Right lung (tissue), 10 donors: ENCODE measurements at places on chromosomes 5 and 9. TPM values are rescaled to one million over a fixed set of nuclear protein-coding genes. Genes with fewer than 3 reads are reported as not detected.
A peak's percentile ranks its signal among the peaks of the same experiment; 100 is the strongest.

NMUR2 gene
- 0.26 TPM for polyA plus RNA-seq

- no peak for DNase-seq
These were observed 8.3 kb upstream of the SPATA31C1 start for GRCh38 chr9:87909310-87910041.

GRCh38 chr9:129465834-129466535 lies 154.9 kb downstream of the C9orf50 start:
- DNase-seq: no peak

GRCh38 chr9:109012009-109012875 lies 1.1 kb downstream of the CTNNAL1 start:
- peak; percentile 51 for DNase-seq

DNA sequence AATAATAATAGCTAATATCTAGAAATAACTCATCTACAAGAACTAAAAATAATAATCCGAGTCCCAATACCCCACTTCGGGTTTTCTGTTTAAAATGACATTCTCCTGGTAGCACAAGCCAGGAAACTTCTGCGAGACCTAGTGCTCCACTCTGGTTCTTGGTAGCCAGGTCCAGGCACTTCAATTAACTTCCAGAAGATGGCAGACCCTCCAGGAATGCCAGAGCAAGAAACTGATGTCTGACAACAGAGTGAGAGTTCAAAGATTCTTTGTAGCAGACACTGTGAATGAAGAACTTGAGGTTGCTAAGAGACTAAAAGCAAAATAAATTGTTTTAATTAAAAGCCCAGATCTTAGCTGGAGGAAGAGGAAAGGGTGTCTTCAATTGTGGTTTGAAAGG lies 1963.3 kb upstream of the CDH9 start:
- no peak for DNase-seq

RNF183 gene
- 0.63 TPM for polyA plus RNA-seq

DNA sequence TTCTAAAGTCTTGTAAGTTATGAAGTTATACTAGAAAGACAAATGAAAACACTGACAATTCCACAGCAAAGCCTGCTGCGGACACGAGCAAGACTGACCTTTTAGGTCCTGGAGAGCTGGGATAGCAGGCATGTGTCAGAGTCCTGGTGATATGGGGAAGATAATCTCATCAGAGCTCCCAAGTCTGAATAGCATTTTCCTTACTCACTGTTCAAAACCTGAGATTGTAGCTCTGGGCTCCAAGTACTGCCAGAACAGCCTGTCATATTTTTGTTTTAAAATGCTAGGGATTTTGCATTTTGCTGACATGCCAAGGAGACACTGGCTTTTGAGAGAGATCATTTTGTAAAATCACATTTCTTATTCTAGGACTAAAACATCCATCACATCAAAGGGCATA lies 90.1 kb downstream of the DRD1 start:
- no peak for DNase-seq

GRCh38 chr5:79171635-79172245 lies 60.1 kb downstream of the BHMT start:
- DNase-seq: no peak

FOXD4 gene
- not detected for polyA plus RNA-seq

DNA sequence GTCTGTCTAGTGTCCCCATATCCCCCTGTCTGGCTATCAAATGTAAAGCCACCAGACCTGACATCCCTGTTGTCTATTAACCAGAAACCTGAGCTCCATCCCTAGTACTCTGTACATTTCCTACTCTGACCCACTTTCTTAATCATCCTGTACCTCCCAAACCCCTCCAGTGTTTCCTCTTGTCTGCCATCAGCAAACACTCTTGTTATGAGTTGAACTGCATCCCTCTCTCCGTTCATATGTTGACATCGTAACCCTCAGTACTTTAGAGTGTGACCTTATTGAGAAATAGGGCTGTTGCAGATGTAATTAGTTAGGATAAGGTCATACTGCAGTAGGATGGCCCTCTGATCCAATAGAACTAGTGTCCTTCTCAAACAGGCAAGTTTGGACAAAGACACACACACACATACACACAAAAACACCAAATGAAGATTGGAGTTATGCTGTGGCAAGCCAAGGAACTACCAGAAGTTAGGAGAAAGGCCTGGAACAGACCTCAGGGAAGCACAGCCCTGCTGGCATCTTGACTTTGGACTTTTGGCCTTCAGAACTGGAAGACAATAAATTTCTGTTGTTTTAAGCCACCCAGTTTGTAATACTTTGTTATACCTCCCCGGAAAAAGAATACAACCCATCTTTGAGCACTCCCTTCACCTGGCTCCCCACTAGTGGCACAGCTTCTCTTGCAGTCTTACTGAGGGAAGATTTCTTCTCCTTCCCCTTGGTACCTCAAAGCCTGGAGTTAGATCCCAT lies 180.0 kb upstream of the PTGER4 start:
- DNase-seq: no peak

GRCh38 chr5:37667846-37668245 lies 172.0 kb downstream of the GDNF start:
- DNase-seq: no peak

MYORG gene
- 3.0 TPM for polyA plus RNA-seq

DNA sequence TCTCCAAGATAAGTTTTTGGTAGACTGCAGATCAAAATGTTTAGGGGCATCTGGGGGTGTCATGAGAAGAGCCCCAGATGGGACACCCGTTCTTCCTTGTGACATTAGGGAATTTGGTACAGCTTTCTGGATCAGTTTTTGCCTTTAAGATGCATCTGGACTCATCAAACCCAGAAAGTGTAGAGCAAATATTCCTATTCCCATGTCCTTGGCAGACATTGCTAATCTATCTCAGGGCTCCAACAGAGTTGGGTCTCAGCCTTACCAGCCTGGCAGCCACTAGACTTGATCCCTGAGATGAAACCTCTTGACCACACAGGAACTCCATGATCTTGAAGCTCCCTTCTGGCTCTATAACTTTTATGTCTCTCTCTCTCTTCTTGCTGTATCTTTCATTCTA lies 35.6 kb downstream of the ERGIC1 start:
- no peak for DNase-seq

WDR38 gene
- 0.85 TPM for polyA plus RNA-seq

GCNT4 gene
- 1.6 TPM for polyA plus RNA-seq

GRCh38 chr5:97164846-97165245 lies 18.2 kb downstream of the RIOK2 start:
- no peak for DNase-seq

TXN gene
- 167 TPM for polyA plus RNA-seq

- DNase-seq: no peak
These were observed 17.0 kb upstream of the ISOC1 start for GRCh38 chr5:129077433-129078075.

PCSK5 gene
- polyA plus RNA-seq: 13.3 TPM

CCDC183 gene
- 9.5 TPM for polyA plus RNA-seq

- no peak for DNase-seq
These were observed 30.0 kb upstream of the FOXI1 start for GRCh38 chr5:170075696-170076095.

DNA sequence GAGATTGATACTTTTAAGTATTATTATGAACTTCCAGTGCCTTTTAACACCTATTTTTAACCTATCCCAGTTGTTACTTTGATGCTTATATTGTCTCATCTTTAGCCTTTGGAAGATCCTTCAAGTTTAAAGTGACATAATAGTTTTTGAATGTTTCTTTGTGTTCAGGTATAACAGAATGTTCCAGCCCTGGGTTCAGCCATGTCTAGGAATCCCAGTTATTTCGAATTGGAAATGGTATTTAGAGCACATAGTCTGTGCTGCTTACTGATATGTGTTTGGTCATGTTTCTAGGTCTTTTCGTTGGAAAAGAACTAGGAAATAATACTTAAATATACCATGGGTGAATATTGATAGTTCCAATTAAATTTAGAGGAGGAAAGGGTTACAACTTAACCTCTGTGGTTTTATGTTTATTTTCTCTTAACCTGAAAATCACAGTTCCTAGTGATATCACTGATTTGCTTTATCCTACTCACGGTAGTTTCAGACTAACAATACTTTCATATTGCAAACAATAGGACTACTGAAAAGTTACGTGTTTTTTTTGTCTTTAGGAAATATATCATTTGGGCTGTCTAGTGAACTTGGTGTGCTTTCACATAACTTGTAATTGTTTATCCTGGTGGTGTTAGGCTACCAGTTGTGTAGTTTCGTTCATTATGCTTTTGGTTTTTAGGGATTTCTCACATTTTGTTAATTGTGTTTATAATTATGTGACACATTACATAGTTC lies 37.8 kb downstream of the UHRF2 start:
- DNase-seq: no peak

DNA sequence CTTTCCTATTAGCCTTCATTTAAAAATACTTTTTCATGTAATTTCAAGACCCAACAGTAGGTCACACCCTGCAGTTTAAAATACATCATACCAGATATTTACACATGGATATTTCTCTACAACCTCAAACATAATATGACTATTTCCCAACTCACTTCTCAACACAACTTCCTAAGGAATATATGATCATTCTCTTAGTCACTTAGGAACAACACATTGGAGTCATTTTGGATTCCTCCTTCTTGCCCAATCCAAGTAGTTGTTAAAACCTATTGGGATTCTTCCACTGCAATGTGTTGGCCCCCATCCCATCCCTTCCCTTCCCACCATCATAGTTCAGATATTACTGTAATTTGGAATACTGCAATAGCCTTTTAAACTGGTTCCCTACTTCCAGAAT lies 145.5 kb downstream of the DCP2 start:
- no peak for DNase-seq

GRCh38 chr5:100855295-100855694 lies 47.8 kb downstream of the ST8SIA4 start:
- no peak for DNase-seq

DNA sequence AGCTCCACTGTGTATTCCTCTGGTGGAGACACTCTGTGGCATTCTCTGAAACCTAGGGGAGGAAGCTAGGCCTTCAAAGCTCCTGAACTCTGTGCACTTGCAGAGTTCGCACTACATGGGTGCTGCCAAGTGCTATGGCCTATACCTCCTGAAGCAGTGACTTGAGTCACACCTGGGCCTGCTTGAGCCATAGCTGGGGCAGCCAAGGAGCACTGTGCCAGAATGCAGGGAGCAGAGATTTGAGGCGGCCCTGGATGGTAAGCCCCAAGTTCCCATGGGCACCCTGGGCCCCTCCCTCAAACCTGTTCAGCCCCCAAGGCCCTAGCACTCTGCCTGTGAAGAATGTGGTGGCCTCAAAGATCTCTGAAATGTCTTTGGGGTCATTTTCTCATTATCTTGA lies 212.9 kb downstream of the SPATA31A6 start:
- no peak for DNase-seq

- no peak for DNase-seq
These were observed 15.3 kb downstream of the HNRNPH1 start for GRCh38 chr5:179608131-179608581.

GRCh38 chr9:121253821-121254501 lies 14.0 kb upstream of the GSN start:
- DNase-seq: no peak

PCDHB10 gene
- polyA plus RNA-seq: 5.0 TPM

ZBTB5 gene
- 21.8 TPM for polyA plus RNA-seq

ESM1 gene
- 4.5 TPM for polyA plus RNA-seq

PPP1R26 gene
- 35.0 TPM for polyA plus RNA-seq

DNA sequence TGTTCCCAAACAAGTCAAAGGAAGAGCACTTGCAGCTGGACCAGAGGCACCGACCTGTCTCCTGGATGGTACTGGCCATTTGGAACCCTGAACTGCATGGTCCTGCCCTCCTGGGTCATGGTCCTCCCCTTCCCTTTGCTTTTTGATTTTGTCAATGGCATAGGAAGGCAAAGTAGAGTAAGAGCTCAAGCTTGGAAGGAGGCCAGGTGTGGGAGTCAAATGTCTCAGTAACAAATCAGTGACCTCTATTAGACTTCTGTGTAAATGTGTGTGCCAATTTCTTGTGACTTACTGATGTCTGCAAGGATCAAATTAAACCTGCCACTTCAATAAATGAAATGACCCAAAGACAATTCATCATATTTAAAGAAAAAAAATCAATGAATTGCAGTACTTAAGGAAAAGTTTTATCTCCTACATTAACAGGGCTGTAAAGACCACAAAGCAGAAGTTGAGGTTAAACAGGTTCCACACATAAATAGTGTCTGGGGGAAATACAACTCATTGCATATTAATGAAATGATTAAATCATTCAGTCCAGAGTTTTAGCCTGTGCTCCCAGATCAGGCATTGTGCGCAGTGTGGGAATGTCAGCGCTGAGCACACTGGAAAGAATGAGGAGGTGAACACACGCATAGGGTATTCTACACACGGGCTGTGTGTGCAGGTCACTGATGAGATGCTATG lies 32.7 kb downstream of the OSMR start:
- no peak for DNase-seq

DNA sequence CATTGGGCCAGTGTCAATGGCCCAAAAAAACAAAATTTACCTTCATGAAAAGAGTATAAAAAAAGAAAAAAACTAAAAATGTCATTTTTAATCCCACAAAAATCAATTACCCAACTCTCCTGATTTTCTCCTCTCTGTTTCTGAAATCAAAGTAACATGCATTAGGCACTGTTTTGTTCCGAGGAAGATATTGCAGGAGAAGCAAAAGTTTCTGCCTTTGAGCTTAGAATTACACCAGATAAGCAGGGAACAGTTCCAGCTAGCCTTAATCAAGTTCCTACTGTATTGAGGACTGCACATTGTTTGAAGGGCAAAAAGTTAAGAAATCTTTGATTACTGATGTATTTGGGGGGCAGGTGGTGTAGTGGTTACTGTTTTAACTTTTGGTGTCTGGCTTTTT lies 1.1 kb upstream of the PRKAA1 start:
- no peak for DNase-seq

BTNL3 gene
- 0.10 TPM for polyA plus RNA-seq

SLC6A18 gene
- not detected for polyA plus RNA-seq

GRCh38 chr9:135711391-135711790 lies 9.4 kb downstream of the KCNT1 start:
- no peak for DNase-seq

DNA sequence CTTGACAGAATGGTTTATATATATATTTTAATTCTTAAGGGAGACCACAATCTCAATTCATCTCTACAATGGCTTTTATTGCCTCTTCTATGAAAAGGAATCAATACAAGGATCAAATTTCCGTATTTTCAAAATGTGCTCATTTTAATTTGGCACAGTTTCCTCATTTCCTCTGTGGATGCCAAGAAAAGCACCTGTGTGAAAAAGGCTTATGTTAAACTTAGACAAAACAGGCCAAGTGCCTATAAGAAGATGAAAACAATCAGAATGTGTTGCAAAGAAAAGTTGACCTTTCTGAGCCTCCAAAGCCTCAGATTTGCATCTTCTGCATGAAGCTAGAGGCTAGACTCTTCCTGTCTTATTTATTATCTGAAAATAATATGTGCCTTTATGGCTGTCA lies 173.7 kb upstream of the SLC12A2 start:
- no peak for DNase-seq

DNA sequence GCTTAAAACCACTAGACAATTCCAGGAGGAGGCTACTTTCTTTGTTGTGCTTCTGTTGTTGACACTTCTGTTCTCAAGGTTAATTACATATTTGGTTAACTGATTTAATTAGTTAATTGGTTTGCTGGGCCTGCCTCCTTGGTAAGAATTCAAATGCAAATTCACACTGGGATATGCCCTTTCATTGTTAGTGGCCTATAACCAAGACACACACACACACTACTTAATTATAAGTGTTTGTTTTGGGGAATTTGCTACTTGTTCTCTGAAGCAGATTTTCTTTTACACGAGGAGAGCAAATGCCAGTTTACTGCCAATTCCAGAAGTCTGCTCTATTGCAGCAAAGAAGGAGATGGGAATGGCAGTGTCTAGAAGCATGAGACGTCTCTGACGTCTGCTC lies 101.6 kb upstream of the BASP1 start:
- DNase-seq: no peak

- DNase-seq: no peak
These were observed 42.8 kb downstream of the FAM78A start for GRCh38 chr9:131233556-131233955.

GRCh38 chr5:57695706-57696388 lies 213.2 kb upstream of the ACTBL2 start:
- DNase-seq: no peak
